ENCODE measurements at places on chromosomes 6 and 20.

DNA sequence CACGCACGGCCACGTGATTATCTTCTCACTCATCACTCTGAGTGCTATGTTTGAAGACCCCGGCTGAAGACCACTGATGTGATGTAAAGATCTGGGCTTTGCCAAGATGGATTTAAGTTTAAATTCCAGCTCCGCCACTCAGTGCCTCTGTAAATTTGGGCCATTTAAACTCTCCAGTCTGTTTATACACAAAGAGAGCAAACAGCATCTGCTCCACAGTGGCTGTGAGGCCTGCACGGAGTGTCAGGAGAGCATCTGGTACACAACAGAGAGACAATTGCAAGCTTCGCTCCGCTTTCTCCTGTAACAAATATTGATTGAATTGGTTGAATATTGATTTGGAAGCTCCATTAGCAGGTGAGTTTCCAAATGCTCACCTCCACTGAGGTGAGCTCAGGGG lies 80.5 kb upstream of the FRMD1 start:
- DNase-seq: no peak

GRCh38 chr20:37356961-37357371 lies 11.0 kb downstream of the SRC start:
- no peak for DNase-seq

- peak; percentile 72 for DNase-seq
Observed at GRCh38 chr6:149934249-149935156, 7.3 kb upstream of the ULBP2 start.

GRCh38 chr6:74741646-74742045 lies 464.2 kb downstream of the COL12A1 start:
- no peak for DNase-seq

DNA sequence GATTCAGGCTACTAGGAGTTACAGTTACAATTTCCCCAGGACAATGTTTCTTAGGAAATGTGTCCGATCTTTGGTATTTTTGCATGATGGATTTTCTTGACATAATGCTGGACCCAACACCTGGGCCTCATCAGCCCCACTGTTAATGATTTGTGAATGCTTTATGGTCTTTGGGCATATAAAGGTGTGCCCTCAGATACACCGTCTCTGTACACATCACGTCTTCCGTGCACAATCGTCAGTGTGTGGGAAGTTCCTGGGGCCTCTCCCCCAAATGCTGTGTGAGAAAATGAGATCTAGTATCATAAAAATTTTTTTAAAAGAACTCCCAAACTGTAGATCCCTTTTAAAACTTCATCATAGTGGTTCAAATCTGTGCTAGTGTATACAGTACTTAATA lies 373.2 kb upstream of the ID4 start:
- no peak for DNase-seq

GRCh38 chr6:130622142-130622541 lies 205.1 kb upstream of the SMLR1 start:
- DNase-seq: no peak

GRCh38 chr6:66210964-66211363 lies 503.9 kb upstream of the EYS start:
- DNase-seq: no peak

DNA sequence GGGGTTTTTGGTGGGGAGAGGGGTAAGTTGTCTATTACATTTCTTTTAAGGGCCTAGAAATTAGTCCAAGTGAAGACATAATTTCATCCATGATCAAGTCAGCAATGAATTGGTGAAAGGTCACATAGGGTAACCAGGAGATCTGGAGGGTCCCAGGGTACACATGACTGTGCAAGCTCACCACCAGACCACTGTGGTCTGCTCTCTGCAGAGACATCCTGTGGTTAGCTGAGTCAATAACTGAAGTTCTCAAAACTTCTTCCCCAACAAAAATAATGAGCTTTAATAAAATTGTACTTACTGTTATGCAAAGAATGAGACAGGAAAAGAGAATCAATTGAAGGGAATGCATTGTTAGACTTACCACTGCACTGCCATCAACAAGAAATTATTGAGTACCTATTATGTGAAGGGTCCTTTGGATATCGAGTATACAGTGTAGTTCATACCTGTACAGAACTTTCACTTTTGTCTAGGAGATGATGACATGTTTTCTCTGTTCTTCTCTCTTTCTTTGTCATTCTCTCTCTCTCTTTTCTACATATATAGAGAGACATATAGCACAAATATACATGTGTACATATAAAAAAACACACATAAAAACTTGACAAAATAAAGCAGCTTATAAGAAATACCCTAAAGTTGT lies 209.8 kb downstream of the GJA1 start:
- no peak for DNase-seq

- DNase-seq: no peak
Observed at GRCh38 chr6:148885925-148886845, 139.4 kb downstream of the UST start.

DNA sequence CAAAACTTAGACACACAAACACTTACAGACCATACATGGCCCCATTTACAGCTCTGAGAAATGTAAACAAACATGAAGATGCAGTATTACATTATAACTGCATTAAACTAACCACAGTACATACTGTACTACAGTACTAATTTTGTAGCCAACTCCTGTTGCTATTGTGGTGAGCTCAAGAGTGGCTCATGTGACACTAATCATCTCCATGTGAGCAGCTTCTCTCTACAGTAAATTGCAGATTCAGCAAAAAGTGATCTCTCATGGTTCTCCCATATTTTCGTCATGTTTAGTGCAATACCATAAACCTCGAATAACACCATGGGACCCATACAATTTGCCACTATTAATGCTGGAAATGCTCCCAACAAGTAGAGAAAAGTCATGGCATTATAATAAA lies 860.4 kb downstream of the EPHA7 start:
- DNase-seq: no peak

DNA sequence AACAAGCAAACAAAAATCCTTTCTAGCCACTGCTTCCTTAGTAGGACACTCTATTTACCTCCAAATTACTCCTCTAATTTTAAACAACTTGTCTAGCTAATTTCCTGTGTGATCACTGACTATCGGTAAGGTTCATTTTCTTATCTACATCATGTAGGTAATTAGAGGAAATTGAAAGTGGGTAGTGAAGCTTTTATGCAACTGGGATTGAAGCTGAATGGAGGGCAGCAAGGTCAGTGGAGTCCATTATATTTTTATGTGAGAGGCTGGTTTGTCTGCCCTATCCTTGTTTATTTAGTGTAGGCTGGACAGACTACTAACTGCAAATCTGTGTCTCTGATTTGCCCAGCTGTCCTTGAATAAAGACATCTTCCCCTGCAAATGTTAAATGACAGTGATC lies 88.5 kb upstream of the SIM1 start:
- no peak for DNase-seq

GRCh38 chr6:147837540-147837939 lies 329.1 kb downstream of the SAMD5 start:
- DNase-seq: no peak

DNA sequence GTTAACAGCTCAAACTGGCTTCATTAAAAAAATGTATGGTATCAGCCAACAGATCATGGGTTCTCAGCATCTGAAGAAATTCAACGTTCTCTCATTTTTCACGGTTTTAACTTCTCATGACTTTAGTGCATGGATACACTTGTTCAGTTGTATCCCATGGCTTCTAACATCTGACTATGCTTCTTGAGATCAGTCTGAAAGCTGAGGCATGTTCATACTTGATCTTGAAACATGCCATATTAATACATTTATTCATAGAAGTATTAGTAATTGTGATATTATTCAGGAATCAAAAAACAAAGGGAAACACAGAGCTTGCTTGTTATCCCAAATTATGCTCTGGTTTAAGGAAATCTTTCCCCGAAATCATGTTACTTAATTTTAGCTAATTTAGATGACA lies 649.4 kb downstream of the PRKN start:
- no peak for DNase-seq

DNA sequence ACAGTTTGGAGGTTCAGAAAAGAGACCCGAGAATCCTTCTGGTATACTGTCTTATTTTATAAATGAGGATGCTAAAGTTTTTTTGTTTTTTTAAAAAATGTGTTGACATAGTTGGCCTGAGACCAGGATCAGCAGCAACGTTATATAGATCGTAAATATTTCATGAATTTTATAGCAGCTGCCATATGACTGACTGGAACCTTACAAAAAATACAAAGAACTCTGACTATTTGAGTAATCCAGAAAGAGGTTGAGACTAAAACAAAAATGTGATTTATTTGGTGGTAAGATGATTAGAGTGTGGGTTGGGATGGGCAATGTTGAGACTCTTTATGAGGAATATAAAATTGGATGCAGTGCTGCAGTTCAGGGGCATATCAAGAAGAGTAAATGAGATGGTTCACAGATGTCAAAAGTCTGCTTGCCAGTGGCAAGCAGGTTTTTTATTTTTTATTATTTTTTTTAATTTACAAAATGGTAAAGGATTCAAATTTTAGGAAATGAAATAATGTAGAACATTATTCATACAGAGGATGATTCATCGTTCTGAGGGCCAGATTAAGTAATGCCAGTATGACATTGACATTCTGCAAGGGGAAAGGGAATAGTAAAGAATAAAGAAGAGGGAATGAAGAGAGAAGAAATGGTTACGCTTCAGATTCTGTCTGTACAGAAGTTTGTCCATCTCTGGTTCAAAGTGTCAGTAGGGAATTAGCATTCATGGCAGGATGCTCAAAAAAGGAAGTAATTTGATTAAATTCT lies 58.5 kb downstream of the SCAF8 start:
- DNase-seq: no peak
